ENCODE measurements at places on chromosomes 7 and 10.

DNA sequence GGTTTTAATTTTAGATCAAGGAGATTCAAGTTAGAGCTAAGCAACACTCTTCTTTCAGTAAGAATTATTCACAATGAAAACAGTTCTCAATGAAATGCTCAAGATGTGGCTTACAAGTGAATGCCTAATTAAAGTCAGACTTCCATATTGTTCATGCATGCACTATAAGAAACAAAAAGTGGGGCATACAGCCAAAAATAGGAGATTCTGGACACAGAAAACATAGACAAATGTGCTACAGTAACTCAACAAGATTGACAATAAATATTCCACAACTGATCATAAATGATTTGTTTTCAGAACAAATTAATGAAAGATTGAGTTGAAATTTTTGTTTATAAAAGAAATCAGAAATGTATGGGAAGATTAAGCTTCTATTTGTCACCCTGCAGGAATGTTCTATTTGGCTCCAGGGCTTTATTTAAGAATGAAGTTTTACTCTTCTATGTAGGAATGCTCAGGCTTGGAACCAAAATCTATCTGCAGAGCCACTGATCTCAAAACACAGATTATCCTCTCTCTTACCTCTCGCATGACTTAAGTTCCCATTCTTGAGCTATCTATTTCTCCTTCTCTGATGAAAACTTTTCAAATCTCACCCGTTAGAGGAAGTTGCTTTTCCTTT, 89.0 kb upstream of the PIP4K2A start:
- peak; percentile 44 for DNase-seq

DNA sequence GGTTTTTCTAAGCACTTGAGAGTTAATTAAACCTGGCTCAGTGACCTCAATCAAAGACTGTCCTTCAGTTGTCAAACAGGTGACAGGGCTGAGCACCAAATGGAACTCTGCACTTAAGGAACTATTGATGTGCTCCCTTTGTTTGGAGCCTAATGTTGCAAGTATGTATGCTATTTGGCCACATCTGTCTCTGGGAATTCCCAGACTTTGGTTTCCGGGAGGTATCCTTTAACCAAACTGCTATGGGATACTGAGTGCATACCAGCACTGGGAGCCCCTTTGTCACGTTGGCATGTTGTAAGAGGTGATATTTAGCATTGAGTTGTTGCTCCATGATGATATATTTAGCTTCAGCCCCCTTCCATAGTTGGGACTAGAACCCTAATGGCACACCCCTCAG, 25.2 kb downstream of the ASZ1 start:
- no peak for DNase-seq

GRCh38 chr10:68301790-68302502, 29.9 kb upstream of the HNRNPH3 start:
- peak; percentile 70 for DNase-seq

GRCh38 chr7:36814311-36814710, 90.0 kb upstream of the AOAH start:
- no peak for DNase-seq

DNA sequence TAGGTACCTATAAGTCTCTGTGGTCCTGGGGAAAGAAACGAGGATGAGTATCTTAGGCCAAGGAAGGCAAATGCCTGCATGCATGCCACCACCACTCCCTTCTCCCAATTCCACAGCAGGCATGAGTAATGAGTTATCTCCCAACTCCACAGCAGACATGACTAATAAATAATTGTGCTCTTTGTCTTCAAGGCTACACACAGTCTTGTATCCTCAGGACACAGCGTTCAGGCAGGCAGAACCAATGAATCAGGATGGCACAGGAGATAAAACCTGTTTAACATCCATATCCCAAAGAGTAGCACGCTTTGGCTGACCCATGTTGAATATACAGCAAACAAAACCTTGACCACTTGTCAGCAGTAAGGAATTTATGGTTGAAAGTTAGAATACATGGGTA, 229.7 kb upstream of the NFE2L3 start:
- no peak for DNase-seq

DNA sequence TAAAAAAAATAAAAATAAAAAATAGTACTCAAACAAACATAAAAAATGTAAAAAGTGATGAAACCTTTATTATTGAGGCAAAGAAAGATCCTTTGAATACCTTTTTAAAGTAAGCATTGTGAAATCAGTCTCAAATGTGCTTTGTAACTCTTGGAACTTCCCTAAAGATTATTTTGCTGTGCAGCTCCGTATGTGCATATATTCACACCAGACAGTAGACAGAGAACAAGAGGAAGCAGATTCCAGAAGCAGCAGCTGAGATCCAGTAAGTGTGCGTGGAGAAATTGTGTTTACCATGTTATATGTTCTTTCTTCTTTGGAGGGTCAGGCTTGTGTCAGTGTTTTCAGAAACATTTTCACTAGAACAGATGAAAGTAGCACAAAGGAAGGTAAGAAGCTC, 324.9 kb downstream of the AGMO start:
- DNase-seq, result no peak

DNA sequence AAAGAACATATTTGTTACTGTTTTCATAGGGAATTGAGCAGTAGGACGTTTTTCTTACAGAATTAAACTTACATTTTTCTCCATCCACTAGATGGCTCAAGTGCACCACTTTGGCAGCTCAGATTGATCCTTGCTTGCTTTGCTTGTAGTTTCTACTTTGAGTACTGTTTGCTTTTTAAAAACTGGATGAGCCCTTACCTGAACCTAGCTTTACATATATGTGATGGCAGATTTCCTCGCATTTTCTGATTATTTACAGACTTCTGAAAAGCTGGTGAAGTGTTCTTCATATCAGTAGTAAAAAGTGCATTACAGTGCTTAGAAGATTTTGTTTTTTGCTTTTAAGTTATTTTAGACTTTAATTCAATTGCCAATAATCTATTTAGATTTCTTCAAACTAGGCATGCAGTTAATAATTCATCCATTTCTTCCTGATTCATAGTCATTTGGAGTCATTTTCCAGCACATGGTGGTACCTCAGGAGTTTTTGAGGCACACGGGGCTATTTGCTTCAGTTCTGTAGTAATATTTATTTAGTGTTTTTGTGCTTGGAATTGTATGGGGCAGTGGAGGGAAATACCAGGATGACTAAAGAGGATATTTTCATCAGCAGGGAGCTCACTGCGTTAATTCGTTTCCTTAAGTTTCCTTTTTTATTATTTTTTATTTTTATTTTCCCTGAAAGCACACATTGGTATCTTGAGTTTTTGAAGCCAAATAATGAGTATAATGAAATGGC, 57.3 kb downstream of the MAPK8 start:
- DNase-seq, result peak; percentile 61

GRCh38 chr10:62244785-62245467, 23.7 kb downstream of the RTKN2 start:
- peak; percentile 86 for DNase-seq

GRCh38 chr10:18071591-18071990, 68.6 kb upstream of the CACNB2 start:
- no peak for DNase-seq

- no peak for DNase-seq
Measured at GRCh38 chr10:20200758-20201157, 384.5 kb downstream of the PLXDC2 start.

GRCh38 chr10:30818010-30818660, 188.6 kb upstream of the LYZL2 start:
- peak; percentile 66 for DNase-seq

DNA sequence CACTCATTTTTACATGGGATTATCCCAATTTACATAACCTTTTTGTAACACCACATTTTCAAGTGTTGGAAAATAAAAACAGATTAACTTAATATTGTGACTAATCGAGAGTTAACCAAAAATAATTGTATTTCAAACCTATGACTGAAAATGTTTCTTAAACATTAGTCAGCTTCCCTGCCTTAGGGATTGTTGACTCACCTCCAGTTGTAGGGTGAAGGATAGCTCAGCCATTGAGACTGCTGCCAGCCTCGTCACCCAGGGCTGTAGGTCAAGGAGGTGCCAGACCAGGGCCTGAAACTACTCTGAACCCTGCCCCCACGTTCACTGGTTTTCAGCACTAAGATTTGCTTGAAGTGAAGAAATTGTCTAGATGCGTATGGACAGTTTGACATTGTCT, 351.2 kb downstream of the GFRA1 start:
- DNase-seq, result peak; percentile 14

- DNase-seq, result no peak
Measured at GRCh38 chr7:111866787-111867186, 304.5 kb upstream of the IMMP2L start.

DNA sequence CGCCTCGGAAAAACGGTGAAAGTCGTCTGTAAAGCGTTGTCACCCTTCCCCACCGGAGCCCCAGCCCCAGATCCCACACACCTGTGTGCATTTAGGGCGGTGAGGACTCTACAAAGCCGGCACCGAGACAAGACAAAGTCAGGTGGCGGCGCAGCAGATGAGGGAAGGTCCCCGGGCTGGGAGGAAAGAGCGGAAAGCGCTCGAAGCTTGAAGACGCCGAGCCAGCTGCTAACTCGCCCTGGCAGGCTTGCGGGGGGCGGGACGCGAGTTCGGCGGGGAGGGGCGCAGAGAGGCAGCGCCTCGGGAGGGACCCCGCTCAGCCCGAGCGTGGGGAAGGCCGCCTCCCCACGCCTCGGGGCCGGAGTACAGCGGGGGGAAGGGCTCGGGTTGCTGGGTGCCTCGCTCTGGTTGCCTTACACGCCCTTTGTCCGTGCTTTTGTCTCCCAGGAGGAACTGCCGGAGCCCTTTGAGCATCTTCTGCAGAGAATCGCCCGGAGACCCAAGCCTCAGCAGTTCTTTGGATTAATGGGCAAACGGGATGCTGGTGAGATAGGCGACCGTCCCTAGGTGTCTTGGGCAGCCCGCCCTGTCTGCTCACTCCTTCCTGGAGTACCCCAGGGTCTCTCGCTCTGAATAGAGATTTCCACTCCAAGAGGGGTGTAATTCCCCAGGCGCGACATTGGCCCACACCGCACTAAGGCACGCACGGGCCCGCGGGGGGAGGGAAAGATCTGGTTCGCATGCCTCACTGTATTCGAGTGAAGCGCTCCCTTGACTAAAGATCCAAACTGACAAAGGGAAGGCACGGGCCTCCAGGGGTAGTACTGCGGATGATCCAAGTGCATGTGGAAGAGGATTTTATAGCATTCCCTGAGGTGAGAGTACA, 1.6 kb downstream of the TAC1 start:
- peak; percentile 36 for DNase-seq

DNA sequence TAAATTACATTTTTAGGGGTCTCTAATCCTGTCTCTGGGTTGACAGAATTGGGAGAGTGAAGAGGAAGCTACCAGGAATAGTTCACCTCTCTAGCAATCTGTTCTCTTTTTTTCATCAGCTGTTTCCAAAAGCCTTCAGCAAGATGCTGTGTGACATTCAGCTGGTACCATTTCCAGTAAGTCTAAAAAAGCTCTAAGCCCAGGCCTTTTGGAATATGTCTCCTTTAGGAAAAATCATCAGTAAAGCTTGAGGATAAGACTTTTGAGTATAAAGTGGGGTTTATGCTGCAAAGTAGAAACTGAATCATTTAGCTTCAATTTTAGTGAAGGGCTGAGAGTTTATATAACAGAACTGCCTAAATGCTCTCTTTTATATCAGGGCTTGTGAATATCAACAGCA, 81.5 kb downstream of the CCNY start:
- DNase-seq, result no peak

GRCh38 chr7:65927489-65928448, 54.2 kb downstream of the GUSB start:
- peak; percentile 50 for DNase-seq

GRCh38 chr10:16699435-16700057, 117.7 kb downstream of the RSU1 start:
- DNase-seq, result no peak

GRCh38 chr7:141558544-141559183, 7.5 kb downstream of the AGK start:
- no peak for DNase-seq

GRCh38 chr7:128031901-128032604, 816 bp upstream of the LRRC4 start:
- DNase-seq, result peak; percentile 74

DNA sequence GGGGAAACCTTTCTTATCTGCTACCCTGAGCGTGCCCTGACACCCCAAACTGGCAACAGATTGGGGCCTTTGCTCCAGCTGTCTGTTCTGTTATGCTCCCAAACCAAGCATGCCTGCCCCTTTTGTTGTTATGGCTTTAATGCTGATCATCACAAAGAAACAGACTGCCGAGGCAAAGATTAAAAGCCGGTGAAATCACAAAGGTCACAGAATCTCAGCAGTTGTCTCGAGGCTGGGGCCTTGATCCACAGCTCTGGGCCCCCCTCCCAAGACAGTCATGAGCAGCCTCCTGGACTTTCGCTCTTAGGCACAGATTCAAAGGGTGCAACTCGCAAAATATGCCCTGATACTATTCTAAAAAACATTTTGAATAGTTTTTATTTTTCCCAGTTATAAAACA, 65.6 kb downstream of the STRA8 start:
- no peak for DNase-seq

DNA sequence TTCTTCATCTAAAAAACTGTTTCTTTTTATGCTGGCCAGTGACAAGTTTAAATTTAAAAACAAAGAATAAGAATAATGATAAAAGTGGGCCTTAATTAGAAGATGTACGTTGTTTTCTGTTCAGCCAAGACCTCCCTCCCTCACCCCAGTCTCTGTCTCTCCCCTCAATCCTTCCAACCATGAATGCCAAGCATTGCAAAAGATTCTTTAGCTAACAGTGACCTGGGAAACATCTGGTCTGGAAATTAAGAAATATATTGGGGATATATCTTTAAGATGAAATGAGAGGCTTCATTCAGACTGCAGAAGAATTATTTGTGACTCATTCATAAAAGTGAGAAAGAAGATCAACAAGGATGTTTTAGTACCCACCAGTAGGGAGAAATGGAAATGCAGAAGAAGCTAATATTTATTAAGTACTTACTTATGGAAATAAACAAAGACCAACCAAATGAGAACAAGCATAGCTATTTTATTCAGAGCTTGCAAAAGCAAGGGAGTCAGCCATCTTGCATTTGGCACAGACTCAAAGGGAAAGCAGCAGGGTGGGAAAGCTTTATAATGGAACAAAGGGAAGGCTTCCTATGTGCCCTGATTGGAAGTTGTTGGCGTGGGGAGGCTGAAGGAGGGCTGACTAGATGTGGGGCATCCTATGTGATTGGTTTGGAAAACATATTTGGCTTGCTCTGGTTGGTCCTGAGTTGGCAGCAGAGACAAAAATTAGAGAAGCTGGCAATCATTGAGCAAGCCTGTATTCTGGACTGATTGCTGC, 595.4 kb upstream of the GHITM start:
- DNase-seq, result no peak

DNA sequence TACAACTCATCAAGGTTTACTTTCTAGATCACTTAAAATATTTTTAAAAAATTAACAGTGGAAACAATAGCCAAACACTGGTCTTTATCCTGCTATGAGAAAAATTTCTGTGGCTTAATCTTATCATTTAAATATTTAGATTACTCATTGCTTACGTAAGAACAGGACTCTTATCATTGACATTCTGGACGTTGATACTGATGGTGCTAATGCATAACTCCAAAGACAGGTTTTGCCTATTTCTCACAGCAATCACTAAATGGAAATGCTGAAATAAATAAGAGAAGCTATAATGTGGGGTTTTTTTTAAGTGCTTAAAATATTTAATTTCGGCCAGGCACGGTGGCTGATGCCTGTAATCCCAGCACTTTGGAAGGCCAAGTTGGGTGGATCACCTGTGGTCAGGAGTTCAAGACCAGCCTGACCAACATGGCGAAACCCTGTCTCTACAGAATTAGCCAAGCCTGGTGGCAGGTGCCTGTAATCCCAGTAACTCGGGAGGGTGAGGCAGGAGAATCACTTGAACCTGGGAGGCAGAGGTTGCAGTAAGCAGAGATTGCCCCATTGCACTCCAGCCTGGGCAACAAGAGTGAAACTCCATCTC, 195.0 kb downstream of the HGF start:
- DNase-seq, result no peak

- peak; percentile 74 for DNase-seq
Measured at GRCh38 chr7:28956608-28957063, 1.5 kb downstream of the TRIL start.

Measured in cardiac muscle cell (in vitro differentiated cells and primary cell).